ENCODE measurements at places on chromosomes 16 and 17.

DNA sequence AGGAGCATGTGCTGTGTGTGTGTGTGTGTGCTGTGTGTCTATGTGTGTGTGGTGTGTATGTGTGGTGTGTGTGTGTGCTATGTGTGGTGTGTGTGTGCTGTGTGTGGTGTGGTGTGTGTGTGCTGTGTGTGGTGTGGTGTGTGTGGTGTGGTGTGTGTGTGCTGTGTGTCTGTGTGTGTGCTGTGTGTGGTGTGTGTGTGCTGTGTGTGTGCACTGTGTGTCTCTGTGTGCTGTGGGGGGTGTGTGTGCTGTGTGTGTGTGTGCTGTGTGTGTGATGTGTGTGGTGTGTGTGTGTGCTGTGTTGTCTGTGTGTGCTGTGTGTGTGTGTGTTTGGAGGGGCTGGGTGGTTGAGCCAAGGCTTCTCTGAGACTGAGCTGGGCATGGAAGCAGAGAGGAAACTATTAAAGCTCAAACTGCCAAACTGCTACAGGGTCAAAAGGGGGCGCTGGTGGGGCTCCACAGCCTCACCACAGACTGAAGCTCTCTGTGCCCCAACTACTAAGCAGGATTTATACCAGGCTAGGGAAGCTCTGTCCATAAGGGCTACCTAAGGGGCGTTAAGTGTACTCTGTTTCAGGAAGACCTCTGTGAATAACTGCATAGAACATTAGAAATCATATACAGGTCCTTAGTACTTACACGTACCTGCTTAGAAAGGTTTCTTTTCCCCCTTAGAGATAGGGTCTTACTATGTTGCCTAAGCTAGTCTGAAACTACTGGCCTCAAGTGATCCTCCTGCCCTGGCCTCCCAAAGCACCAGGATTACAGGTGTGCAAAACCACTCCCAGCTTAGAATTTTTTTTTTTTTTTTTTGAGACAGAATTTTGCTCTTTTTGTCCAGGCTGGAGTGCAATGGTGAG, 27.8 kb upstream of the GHDC start:
- peak; percentile 35 for DNase-seq

DNA sequence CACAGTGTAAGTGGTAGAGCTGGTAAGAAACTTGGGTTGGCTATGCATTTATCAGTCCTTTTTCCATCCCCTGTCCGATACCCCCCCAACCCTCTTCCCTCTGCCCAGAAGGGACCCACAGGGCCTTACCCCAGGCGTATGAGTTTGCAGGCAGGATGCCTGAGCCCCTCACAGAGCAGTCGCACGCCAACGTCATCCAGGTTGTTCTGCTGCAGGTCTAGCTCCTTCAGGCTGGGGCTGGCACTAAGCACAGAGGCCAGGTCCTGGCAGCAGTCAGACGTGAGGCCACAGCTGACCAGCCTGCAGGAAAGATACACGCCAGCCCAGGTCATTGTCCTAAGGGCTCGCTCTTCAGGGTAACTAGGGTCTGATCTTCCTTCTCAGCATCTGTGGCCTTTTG, 45.0 kb downstream of the NLRP1 start:
- no peak for DNase-seq

DNA sequence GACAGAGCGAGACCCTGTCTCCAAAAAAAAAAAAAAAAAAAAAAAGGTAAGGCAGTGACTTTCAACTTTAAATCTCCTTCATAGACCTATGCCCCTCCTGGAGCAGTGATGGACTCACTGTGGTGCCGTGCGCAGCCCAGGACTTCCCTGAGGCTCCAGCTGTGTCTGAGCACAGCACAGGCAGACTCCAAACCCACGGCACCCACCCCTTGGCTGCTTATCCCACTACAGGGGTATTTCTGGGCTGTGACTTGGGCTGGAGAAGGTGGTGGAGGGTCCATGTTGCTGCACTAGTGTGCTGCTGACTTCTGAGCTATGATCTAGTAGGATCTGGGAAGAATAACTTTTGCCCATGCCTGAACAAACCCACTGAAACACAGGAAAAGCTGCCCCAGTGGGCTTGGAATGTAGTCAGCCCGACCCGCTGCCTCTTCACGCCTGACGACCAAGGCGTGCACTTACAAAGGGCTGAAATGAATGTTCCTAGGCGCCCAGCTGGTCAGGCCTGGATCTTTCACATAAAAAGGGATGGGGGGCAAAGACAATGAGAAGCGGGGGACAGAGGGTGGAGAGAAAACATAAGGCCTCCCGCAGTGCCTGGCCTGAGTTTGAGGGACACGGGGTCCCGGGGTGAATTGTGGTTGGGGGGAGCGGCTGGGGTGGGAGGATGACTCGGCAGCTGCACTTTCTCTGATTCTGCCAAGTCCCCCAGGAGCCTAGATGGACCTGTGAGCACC, 83.0 kb downstream of the IRF8 start:
- no peak for DNase-seq

DNA sequence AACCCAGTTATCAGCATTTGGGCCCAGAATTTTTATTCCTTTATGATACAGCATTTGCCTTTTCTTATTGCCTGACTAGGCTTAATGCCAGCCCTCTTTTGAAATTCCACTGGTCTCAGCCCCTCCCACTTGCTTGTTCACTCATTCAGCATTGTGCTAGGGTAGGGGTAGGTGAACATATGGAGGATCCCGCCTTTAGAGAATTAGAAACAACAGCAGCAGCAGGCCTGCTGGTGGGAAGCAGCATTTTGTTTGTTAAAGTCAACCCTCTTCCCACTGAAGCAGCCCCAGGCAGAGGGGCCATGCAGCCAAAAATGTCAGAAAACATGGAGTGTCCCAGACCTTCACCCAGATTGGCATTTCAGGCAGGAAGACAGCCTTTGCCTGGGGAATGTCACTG, 1355.2 kb downstream of the CDH8 start:
- DNase-seq: no peak

DNA sequence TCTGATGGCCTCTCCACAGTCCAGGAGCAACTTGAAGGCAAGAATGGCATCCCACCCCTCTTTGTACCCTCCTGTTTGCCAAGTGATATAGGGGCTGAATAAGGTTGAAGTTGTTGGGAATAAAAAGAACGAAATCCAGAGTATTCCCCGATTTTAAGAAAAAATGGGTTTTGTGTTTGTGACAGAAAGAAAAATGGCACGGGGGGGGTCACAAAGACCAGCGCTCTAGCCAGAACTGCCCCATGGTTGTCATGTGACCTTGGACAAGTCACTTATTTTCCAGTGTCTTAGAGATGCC, 1.7 kb upstream of the HEXIM1 start:
- no peak for DNase-seq
